NCI-H1105 (cell line): ENCODE measurements at places on chromosomes 11 and 22.

DNA sequence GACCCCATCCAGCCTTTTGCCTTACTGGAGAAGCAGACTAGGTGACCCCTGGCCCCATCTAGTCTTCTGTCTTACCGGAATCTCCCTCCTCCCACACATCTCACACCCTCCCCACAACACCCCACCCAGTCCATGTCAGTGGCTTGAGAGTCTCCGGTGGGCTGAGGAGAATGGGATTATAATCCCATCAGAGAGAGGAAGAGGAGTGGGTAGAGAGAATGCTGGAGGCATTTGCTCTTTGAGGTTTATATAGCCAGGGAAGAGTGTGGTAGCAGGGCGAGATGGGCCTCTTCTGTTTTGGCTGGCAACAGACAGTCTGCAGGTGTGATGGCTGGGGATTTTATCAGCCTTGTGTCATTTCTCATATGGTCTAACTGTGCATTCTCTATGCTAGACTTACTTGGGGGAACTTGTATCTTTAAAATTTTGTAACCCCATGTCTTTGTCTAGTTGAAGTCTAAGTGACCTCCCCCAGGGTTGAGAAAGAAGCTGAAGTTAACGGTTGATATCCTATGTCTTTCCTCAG, 50.3 kb downstream of the GRAMD1B start:
- no peak for DNase-seq

GRCh38 chr22:19644314-19645223, 69.7 kb upstream of the SEPTIN5 start:
- DNase-seq, result no peak

DNA sequence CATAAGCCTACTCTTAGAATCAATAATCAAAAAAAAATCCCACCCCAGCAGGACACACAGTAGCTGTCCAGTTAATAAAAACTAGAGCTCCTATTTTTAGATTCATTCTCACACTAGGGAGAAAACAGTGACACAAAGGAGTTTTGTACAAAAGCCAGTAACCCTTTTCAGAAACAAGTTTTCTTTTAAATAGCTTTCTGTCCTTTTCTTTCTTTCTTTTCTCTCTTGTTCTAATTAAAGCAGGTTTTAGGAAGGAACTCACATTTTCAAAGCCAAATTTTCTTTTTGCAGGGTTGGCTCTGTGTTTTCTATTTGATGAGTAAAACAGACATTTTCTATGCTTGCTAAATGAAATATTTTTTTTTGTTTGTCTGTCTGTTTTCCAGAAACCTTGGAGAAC, 1390.7 kb downstream of the FAM181B start:
- no peak for DNase-seq

GRCh38 chr11:82989628-82990404, 81.9 kb downstream of the RAB30 start:
- DNase-seq, result no peak

DNA sequence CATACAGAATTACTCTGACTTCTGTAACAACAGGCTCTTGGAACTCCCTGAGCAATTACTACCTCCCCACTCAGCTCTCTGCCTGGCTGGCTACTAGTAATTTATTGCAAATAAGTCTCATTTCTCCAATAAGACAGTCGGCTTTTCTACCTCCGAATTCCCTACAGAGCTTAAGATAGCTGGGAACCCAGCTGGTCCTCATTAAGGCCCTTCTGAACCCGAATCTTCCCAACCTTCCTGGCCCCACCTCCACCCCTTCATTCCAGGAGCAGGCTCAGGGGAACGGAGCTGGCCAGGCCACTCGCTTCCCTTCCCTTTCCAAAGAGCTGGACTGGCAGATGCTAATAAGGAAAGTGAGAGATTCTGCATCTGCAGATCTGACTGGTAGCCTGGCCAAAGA, 21.6 kb downstream of the TMPRSS5 start:
- DNase-seq, result no peak

DNA sequence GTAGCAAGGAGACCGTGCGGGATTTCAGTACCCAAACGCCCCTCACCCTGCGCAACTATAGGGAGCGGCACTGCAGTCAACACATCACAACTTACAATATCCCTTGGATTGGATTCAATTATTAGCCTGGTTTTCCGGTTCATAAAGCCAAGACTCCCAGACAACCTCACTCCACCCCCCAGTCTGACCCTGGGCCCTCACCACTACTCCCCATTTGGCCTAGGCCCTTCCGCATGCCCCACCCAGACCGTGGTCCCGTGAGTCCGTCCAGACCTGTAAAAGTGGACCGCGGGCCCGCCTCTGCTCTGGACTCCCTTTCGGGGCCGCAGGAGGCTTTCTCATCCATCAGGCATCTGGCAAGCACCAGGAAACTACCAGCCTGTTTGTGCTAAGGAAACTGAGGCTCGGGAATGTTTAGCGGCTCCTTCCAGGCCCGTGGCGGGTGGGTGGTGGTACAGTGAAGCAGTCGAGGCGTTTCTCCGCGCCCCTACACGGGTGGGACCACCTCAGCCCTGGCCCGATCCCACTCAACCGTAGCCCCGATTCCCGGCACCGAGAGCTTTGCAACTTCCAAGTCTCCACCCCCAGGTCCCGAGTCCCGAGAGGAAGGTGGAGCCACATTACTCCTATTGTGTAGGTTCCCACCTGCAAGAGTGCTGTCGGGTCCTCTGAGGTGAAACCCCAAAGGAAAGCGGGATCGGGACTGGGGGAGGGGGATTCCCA, 679 bp upstream of the DPP3 start:
- DNase-seq, result peak; percentile 87

GRCh38 chr11:103407641-103408040, 298.4 kb downstream of the DYNC2H1 start:
- DNase-seq, result no peak

GRCh38 chr11:15968461-15969130, 387.8 kb downstream of the SOX6 start:
- no peak for DNase-seq

DNA sequence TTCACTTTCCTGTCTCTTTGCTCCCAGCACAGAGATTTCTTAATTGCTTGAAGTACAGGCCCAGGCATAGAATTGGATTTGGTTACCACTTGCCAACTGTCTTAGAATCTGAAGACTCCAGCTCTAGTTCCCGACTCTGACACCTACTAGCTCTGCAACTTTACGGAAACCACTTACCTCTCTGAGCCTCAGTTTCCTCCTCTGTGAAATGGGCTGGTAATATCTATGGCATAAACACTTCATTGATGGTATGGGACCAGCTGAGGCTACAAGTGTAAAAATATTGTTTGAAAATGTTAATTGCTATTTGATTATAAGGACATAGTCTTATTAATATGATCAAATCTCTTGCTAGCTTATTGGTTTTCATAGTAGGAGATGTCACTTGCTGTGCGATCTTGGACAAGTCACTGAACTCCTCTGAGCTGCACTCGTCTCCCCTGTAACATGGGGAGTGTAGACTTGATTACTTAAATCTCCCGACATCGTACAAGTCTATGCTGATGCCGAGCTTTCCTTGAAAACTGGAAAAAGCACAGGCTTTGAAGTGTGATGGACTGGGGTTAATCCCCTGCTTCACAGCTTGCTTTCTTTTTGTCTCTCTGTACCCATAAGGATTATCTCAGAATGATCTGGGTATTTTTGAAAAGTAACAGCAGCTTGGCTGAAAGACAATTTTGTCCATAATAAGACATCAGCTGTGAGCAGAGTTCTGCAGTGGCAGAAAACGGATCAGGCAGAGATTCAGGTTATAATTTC, 11.8 kb upstream of the E2F8 start:
- DNase-seq, result no peak

GRCh38 chr11:8338138-8338537, 74.5 kb upstream of the LMO1 start:
- DNase-seq, result peak; percentile 10

- no peak for DNase-seq
These were observed 9.9 kb downstream of the B3GAT1 start for GRCh38 chr11:134401825-134402809.

DNA sequence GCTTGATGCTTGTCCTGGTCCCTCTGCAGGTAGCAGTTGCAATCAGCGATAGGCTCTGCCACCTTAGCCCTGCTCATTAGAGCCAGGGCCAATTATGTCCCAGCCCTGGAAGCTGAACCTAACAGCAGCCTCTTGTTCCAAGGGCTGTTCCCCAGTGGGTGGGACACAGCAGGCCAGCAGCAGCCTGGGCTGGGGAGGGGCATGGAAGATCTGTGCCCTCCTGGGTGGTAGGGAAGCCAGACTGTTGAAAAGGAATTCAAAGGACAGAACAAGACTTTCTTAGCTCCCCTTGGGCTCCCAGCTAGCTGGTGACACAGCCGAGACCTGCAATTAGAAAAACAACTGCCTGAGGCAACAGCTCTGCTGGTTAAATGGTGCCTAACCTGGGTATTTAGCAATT, 17.4 kb downstream of the DRD2 start:
- no peak for DNase-seq

DNA sequence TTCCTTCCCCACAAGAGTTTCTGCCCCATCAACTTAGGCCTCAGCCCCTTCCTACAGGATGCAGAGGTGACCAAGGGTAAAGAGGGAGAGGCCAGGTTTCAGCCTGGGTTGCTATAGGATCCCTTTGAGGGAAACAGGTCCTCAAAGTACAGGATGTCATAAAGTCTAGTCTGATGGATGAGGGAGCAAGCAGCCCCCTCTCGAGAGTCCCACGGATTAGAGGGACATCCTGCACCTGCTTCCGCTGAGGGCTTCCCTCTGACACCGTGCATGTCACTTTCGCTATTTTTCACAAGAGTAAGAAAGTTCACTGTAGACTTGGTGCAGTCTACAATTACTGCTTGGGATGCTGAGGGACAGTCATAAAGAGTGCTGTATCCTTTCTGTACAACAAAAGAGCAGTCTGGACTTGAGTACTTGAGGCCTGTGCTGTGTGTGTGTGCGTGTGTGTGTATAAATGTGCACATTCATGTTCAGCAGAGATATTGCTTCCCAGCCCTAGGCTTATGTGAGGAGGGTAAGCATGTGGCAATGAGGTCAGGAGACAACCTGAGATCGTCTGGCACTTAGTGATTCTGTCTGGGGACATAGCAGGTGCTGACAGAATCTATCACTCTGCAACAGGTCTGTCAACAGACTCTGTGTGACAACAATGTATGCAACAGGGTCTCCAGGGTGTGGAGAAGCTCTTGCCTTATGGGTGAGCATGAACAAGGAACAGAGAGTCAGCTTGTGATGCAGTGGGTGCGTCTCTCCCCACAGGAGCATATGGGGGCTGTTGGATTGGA, 18.0 kb upstream of the CHST1 start:
- no peak for DNase-seq

- DNase-seq, result no peak
These were observed 45.7 kb upstream of the TP53AIP1 start for GRCh38 chr11:128988242-128988970.

DNA sequence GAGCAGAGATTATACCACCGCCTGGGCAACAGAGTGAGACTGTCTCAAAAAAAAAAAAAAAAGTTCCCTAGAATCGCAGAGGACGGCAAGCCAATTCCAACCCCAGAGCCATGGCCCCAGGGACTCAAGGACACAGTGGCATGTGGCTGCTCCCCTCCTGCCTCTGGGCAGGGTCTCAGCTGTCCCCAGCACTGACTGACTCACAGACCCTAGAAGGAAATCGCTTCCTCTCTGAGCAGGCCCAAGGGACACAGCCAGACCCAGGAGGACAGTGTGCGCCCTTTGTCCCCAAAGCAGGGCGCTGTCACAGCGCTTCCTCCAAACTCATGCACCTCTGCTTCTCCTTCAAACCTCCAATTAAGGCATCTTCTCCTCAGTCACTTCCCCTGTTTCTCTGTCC, 2.3 kb downstream of the PACSIN3 start:
- no peak for DNase-seq

DNA sequence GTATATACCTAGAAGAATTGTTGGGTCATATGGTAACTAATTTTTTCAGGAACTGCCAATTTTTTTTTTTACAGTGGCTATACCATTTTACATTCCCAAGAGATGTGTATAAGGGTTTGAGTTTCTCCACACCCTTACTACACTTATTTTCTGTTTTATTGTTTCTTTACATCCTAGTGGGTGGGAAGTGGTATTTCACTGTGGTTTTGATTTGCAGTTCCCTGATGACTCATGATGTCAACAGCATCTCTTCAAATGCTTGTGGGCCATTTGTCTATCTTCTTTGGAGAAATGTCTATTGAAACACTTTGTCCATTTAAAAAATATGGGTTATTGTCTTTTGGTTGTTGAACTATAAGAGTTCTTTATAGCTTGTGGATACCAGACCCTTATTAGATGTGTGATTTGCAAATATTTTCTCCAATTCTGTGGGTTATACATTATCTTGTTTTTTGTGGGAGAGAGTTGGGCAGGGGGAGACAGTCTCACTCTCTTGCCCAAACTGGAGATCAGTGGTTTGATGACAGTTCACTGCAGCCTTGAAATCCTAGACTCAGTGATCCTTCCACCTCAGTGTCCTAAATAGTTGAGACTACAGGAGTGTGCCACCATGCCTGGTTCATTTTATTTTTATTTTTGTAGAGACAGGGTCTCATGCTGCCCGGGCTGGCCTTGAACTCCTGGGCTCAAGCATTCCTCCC, 30.3 kb upstream of the PISD start:
- no peak for DNase-seq

DNA sequence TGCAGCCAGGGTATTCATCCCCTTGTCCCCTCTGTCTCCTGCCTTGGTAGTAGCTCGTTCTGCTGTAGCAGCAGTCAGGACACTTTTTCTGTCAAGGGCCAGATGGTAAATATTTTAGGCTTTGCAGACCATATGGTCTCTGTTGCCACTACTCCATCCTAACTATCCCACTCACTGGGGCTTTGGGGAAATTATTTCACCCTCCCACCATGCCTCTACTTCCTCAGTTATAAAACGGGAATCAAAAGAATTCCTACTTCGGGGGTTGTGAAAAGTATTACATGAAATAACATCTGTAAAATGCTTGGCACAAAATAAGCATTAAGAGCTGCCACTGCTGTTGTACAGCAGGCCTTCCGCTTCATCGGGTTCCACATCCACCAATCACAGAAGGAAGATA, 89.9 kb upstream of the LDLRAD3 start:
- no peak for DNase-seq

DNA sequence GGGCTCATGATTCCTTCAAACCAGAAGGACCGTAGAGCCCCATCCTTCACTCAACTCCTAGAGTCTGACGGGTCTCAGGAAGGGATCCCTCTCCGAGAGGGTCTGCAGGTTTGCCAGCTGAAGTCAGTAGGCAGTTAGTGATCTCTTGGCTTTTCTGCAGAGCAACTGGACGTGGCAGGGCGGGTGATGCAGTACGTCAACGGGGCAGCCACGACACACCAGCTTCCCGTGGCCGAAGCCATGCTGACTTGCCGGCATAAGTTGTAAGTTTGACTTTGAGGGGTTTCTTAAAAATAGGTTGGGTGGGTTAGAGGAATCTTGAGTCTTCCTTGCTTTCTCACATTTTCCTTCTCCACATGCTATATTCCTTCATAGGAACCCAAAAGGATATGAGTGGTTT, 33.3 kb upstream of the RAB1B start:
- no peak for DNase-seq

GRCh38 chr11:41010361-41011050, 448.9 kb downstream of the LRRC4C start:
- no peak for DNase-seq

DNA sequence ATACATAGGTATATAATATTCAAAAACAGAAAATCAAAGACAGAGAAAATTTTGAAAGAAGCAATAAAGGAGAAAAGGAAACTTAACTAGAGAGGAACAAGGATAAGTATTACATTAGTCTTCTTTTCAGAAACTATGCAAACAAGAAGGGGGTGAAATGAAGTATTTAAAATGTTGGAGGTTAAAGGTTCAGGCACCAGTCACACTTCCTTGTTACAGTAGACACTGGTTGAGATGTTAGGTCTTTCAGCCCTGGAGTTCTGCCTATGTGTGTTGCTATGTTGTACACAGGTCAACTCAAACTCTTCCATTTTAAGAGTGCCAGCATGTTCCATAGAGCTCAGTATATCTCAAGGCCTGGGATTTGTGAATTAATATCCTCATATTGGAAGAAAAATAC, 6.0 kb upstream of the MS4A4A start:
- DNase-seq, result no peak
